ENCODE measurements at places on chromosomes 7 and 10.

DNA sequence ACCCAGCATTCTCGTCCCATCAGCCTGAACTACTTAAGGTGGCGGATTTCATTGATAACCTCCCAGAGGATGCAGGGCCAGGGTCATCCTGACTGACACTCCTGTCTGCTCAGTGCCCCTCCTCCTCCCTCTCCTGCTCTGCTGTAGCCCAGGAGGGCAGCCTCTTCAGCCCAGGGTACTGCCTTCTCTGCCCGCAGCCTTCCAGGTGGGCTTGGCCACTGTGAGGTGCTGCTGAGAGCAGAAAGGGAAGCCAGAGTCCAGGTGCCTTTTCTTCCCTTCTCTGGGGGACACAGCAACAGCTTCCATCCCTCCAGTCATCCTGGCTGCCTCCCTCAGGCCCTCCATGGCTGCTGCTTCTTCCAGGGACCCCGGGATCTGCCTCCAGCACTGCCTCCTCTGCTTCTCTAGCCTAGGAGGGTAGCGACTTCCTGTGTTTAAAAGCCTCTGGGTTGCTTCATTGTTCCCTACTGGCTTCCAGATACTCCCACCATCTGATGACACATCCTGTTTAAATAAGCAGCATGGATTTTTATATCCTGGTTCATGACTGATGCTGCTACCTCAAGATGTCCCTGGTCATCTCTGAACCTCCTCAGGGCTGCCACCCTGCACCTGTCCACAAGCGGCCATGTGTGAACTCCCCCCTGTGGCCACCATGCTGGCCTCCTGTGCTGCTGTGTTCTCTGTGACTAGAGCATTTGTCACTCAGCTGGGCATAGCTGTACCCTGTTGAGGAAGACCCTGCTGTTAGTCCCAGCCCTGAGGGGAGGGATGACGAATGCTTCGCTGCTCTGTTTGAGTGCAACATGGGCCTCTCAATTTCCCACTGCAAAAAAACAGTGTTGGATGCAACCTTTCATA is 55.8 kb downstream of the AKR1C4 start:
- no peak for DNase-seq

GRCh38 chr10:114810926-114811325 is 10.7 kb upstream of the FHIP2A start:
- no peak for DNase-seq

GRCh38 chr7:94176694-94177200 is 172.6 kb upstream of the BET1 start:
- no peak for DNase-seq

GRCh38 chr10:103562383-103562782 is 68.9 kb downstream of the NEURL1 start:
- DNase-seq, result no peak

DNA sequence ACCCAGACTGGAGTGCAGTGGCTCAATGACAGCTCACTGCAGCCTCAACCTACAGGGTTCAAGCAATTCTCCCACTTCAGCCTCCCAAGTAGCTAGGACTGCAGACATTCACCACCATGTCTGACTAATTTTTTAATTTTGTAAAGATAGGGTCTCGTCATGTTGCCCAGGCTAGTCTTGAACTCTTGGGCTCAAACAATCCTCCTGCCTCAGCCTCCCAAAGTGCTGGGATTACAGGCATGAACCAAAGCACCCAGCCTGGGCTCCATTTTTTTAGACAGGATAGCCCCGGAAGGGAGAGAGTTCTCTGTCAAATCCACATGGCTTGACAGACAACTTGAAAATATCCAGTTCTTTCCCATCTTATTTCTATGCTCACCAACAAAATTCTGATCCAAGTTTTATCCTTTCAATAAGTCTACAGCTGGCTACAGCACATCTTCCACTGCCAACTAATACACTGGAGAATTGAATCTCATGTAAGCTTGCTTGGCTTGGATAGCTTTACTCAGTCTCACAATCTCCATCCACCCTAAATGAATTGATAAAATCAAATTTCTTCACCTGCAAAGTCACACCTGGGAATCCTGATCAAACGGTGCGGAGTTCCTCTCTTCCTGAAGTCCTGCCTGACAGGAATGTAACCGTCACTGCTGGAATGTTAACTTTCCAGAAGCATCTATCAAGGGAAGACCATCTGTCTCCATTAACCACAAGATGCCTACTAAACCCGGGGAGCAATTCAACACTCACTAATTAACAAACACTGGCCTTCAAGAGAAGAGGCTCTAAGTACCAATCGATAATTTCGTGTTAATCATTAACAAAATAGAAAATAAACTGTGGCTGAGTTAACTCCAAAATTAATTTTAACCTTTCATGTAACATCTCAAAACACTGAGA is 239.7 kb upstream of the MKLN1 start:
- no peak for DNase-seq

DNA sequence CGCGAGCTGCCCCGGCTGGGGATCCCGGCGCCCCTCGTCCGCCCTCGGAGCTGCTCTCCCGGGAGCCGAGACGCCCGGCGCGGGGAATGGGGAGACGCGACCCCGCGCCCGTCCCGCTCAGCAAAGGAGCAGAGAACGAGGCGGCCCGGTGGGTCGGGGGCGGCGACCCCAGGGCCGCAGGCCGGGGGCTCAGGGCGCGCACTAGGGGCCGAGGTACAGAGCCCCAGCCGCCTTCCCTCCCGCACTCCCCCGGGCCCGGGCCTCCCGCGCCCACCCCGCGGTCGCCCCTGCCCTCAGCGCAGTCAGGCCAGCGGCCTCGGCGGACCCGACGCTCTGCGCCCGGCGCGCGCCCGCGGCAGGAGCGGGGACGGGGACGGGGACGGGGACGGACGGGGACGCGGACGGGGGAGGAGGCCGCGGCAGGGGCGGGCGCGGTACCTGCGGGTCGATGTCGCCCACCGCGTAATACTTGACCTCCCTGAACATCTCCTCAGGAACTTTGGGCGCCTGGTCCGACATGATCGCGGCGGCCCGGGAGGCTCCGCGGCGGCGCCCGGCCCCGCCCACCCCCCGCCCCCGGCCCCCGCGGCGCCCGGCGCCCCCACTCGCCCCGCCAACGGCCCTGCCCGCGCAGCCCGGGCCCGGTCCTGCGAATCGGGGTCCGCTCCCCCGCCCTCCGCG is 373 bp downstream of the PAXIP1 start:
- DNase-seq, result peak; percentile 20

- DNase-seq, result no peak
Observed at GRCh38 chr7:68309806-68310205, 1288.5 kb upstream of the AUTS2 start.

DNA sequence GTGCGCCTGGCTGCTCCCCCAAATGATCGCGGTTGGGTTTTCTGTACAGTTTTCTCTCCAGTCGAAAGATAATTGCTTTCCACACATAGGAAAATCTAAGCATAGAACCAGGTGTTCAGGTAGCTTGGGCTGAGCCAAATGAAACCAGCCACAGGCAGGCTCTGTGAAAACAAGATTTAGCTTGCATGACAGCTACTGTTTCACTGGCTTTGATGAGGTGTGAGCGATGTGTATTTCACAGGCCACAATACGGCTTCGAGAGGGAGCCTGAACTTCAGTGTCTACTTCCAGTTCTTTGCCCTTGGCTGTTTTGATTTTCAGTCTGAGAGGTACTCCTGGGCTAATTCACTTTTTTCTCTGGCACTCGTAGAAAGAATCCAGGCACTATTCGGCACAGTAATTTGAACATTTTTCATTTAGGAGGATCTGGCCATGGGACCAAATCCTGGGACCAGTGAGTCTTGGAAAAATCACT is 110.5 kb downstream of the JCAD start:
- no peak for DNase-seq

DNA sequence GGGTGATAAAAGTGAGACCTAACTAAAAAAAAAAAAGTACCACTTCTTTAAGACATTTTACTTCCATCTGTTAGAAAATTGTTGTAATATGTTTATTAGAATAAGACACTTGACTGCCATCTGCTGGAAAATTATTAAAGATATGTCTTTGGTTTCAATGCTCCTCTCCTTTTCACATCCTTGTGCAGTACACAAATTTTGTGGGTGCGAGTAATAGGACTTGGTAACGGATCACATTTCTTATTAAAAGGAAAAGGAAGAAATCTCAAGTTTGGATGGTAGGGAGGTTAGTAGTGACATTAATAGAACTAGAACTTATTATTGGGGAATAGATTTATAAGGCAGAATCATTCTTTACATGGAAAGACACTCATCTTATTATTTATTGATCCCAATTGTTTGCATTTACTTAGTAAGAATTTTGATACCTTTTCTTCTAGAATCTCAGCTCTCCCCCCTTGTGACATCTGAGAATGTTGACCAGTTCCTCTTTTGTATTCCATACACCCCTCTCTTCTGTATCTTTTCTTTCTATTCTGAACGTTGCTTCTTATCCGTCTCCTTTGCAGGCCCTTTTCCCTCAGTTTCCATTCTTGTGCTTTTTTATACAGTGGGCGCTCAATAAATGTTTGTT is 43.0 kb upstream of the RPA3 start:
- DNase-seq, result peak; percentile 3

DNA sequence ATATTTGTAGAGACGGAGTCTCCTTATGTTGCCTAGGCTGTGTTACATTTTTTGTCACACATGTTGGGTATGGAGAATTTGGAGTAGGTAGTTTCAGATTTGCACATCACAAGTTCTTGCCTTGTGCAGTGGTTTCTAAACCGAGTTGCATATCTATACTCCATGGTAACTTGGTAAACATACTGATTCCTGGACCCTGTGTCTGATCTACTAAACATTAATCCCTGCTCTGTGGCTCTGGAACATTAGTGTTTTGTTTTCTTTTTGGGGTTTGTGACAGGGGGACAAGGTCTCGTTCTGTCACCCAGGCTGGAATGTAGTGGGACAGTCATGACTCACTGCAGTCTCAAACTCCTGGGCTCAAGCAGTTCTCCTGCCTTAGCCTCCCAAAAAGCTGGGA is 24.7 kb downstream of the AUTS2 start:
- DNase-seq, result no peak

GRCh38 chr10:78921895-78922294 is 146.9 kb upstream of the ZMIZ1 start:
- no peak for DNase-seq

- DNase-seq, result no peak
Observed at GRCh38 chr10:35992107-35992506, 350.0 kb upstream of the FZD8 start.

DNA sequence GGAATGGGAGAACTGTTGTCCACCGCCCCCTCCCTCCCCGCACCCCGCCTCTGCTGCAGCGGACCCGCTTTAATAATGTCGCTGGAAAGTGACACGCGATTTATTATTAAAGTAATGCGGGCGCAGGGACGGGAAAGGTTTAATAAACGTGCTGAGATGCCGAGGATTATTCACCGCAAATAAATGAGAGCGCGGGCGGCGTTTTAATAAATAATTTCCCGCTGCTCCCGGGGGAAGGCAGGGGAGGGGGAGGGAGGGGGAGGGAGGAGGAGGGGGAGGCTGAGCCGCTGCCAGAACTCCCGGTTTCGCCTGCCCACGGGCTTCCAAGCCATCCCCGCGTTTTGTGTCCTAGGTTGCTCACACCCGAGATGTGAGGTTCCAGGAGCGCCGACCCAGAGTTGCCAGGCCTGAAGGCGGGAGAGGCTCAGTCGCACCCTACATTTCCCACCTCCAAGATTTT is 5.1 kb downstream of the KAZALD1 start:
- DNase-seq, result no peak

DNA sequence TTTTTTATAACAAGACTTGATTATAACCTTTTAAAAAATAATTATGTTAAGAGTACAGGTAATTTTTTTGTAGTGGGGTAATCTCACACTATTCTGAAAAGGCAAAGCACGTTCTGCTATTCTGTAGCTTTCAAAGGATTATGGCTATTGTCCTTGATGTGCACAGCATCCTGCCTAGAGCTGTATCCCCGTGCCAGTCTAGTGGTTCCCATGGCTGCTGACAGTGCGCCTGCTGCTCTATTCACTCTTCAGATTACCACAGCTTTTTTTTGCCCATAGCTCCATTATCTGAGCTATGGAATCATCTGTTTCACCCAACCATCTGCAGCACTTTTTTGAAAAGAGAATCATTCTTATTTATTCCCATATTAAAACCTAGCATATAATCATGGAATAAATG is 723.4 kb downstream of the PHTF2 start:
- DNase-seq, result no peak

GRCh38 chr7:50697748-50698147 is 84.9 kb downstream of the GRB10 start:
- no peak for DNase-seq

DNA sequence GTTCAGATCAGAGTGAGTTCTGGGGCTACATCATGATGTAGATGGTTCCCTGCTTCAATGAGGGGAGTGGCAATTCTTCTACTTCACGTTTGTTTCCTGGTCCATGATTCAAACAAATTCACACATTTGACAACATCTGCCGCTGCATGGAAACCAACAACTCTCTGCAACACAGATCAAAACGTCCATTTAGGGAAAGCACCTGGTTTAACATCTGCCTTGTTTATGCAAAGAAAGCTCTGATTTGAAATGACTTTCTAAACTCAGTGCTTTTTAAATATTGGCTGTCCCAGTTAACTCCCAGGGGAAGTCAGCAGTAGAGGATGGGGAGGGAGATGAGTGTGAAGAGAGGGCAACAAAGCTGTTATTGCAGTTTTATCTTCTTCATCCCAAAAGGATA is 93.8 kb downstream of the GAD2 start:
- DNase-seq, result no peak

GRCh38 chr10:16853201-16853600 is 36.0 kb upstream of the RSU1 start:
- no peak for DNase-seq

DNA sequence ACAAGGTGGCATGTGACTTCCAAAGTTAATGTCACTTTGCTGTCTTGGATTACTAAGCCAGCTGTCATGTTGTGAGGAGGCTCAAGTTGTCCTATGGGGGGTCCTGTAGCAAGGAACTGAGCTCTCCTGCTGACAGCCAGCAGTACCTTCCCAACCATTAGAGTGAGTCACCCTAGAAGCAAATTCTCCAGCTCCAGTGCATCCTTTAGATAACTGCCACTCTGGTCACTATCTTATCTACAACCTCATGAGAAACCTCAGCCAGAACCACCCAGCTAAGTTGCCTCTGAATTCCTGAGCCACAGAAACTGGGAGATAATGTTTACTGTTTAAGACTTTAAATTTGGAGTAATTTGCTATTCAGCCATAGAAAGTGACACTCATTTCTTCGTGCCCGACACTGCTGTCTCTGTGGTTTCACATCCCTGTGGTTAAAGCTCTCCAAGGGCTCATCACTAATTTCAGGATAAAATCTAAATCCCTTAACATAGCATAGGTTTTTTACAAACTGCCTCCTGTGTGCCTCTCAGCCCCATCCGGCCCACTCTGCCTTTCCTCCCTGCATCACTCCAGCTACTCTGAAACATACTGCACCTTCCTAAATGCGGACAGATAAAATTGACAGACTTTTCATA is 83.5 kb downstream of the PRR15 start:
- no peak for DNase-seq

- no peak for DNase-seq
Observed at GRCh38 chr10:75528392-75528791, 97.0 kb downstream of the LRMDA start.

- no peak for DNase-seq
Observed at GRCh38 chr10:26457088-26457487, 18.9 kb downstream of the APBB1IP start.
